Stimulated activated CD4-positive, alpha-beta T cell treated with anti-CD3 and anti-CD28 coated beads, TNF-alpha, amount 100 ng/mL, for 1 hour (primary cell): ENCODE measurements at places on chromosomes 2 and 18.

- DNase-seq, result no peak
These were observed 10.6 kb upstream of the HNRNPLL start for GRCh38 chr2:38613126-38613848.

DNA sequence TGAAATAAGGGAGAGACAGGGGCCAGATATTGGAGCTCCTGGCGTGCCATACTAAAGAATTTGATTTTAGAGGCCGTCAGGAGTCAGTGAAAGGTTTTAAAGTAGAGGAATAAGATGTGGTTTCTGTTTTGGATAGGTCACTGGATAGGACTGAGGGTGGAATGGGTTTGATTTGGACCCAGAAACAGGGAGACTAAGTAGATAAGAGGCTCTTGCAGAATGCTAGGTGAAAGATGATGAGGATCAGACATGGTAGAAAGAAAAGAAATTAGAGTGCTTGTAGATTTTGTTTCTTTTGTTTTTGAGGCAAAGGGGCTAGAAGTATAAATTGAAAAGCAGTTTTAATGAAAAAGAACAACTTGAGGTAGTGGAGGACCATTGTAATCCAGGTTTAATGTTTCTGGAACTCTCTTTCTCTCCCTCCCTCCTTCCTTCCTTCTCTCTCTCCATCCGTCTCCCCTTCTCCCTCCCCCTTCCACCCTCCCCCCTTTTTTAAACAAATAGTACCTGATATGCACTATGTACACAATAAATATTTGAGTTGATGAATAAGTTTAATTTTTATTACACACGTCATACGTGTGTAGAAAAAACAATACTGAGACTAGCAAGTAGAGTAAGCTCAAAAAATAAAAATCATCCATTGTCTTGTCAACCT, 1.9 kb downstream of the NDUFV2 start:
- no peak for DNase-seq

GRCh38 chr2:190090148-190090547, 27.6 kb upstream of the MSTN start:
- no peak for DNase-seq

DNA sequence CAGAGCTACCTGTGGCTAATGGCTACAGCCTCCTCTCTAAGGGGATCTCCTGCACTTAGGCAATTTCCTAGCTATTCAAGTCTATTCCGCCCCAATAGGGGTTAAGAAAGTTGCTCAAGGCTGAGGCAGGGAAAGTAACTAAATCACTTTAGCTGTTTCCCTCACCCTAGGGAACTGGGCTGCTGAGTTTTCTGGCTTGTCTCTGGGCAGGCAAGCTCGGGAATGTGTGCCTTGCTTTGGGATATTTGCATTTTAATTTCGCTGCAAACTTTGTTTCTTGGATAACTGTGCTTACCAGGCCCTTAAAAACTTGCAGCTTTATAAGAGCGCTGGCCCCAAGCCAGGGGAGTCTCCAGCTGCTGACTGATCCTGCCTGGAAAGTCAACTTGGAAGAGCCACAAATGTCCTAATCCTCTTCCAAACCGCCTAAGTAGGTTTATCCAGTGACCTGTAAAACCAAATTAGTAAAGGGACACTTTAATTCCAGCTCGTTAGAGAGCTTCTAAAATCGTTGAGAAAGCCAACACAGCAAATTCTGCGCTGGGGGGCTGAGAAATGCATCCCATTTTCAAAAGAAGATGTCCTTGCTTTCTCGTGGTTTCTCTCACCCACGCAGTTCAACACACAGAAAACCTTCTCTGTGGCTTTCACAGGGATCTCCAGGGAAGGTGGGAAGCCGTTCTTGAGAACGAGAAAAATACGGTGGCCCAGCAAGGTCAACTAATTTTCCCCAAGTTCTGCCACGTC, 59.5 kb upstream of the SP3 start:
- DNase-seq, result no peak

- DNase-seq, result no peak
These were observed 45.4 kb downstream of the MCFD2 start for GRCh38 chr2:46870051-46870839.

DNA sequence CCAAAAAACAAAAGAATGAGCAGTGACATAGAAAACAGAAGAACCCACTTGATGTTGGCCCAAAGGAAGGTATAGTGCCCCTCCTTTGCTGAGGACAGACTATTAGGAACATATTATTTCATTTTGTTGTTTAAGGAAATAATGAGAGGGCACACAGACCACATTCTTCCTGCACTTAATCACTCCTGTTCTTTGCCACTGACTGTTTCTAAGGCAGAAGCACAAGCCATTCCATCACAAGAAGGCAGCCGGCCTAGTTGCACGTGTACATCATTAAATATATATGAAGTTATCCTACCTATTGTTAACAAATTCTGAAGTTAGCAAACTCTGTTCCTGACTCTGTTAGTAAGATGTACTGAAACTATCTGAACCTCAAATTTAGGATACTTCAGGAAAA, 110.0 kb downstream of the LNPK start:
- no peak for DNase-seq

DNA sequence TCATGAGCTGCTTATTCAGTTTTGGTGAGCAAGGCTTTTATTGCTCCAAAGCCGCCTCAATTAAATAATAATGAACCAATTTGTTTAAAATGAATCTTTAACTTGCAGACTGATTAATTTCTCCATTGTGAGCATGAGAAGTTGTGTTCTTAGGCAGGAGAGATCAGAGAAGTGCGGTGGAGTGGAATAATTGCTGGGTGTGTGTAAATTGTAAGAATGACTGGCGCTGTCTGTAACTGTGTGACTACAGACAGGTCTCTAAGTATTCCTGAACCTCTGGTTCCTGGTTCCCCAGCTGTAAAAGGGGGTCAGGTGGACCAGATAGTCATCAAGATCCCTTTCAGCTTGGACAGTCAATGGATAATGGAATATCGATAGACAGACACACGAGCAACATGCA, 98.0 kb upstream of the EFEMP1 start:
- no peak for DNase-seq

GRCh38 chr2:213066443-213066743, 85.0 kb downstream of the IKZF2 start:
- no peak for DNase-seq

- DNase-seq, result no peak
These were observed 141.4 kb downstream of the SCG2 start for GRCh38 chr2:223460774-223461211.

- DNase-seq, result no peak
These were observed 44.5 kb upstream of the KCNE4 start for GRCh38 chr2:223007531-223007930.
